ENCODE measurements at places on chromosomes 3 and 15.

DNA sequence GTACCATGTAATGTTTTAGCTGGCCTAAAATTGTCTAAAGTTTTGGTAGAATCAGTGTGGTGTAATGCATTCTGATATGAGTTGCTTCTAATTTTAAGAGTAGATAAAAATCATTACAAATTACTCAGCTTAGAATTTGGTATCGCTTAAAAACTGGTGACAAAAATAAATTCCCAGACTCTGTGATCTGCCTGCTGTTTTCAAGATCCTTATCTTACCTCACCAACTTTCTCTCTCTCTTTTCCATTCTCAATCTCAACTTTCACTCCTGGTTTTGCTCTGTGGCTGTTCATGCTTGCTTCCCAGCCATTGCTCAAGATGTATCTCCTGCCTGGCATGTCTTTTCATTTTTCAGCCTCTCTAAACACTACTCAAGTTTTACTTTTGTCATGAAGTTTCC is 45.7 kb downstream of the TCF12 start:
- no peak for DNase-seq

- DNase-seq = peak; percentile 87
Measured at GRCh38 chr15:69468241-69469121, 15.9 kb downstream of the RPLP1 start.

GRCh38 chr3:10224794-10225665 is 23.2 kb upstream of the TATDN2 start:
- peak; percentile 66 for DNase-seq

DNA sequence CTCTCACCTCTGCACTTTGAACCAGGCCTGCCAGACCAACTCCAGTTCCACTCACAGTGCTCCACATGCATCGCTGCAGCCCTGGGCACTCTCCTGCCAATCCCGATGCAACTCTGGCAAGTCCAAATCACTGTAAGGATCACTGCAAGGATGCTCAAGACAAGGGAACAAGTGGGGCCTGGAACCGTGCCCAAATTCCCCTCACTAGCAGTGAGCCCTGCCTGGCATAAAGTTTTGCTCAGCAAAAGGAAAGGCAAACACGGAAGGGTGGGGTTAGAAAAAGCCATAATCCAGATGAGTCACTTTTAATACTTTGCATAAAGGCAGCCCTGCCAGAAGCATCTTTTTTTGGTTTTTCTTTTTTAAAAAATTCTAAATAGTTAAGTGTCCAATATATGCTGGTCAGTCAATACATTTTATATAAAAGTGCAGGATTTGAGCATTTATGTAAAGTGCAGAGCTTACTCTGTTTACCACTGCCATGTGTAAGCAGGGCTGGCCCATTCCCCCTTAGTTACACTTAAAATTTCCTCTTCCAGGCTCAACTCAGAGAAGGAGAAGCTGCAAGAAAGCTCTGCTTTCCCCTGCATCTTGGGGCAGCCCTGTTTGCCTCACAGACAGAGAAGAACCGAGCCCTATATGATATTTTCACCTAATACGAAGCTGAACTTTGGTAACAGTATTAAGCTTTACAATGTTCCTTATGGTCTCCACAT is 102.2 kb downstream of the CD47 start:
- no peak for DNase-seq

DNA sequence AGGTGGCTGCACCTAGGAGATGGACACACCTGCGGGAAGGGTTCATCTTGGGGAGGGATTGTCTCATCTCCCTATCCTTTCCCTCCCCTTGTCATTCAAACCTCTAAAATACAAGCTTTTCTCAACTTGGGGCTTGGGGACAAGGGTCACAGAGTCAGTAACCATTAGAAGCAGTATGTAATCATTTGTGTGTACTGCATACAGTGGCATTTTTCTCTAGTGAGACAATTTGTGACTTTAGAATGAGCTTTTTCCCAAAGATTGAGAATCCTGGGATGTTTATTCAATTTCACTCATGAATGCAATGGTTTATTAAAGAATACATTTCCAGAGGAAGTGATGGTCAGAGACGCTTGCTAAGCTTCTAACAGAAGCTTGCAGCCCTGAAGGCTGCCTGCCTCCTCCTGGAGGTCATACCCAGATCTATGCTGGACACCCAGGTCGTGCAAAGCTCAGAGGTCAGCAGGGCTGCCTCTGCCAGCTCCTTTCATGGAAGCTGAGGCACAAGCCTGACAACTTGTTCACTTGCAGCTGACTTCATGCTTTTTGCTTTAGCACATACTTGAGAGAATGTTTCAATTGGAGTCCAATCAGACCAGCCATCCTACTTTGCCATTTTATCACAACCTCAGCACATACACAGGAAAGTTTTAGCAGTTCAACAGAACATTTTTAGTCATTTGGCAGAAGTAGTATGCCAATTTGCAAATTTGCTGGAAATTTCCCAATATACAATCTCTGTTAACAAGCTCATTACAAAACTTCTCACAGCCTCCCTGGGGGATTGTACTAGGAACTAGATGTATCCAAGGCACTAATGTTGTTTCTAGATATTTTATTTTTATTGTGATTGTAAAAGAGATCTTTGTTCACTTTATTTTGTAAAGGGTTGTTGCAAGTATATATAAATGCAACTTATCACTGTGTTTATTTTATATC is 25.6 kb upstream of the ALDH1L1 start:
- no peak for DNase-seq

DNA sequence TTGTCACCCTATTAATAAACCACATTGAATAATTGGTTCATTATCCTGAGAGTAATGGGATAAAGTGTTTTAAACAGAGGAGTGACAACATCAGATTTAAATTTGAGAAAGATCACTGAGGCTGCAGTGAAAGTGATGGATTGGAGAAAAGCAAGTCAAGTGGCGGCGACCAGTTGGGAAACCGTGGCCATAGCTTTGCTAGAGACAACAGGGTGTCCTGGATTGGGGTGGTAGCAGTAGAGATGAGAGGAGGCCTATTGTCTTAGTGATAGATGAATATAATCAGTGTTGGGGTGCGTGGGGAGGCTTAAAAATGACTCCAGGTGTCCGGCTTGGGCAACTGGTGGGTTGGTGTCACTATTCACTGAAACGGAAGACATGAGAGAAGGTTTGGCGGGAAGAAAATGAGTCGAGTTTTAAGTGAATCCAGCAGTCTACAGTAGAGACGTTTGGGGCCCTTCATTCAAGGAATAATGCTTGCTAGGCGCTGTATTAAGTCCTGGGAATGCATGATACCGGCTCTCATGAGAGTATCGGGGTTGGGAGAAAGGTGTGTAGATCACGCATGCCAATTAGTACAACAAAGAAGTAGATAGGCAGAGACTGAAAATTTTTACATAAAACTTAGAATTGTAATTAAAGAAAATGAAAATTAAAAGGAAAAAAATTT is 819 bp downstream of the NEK4 start:
- no peak for DNase-seq

DNA sequence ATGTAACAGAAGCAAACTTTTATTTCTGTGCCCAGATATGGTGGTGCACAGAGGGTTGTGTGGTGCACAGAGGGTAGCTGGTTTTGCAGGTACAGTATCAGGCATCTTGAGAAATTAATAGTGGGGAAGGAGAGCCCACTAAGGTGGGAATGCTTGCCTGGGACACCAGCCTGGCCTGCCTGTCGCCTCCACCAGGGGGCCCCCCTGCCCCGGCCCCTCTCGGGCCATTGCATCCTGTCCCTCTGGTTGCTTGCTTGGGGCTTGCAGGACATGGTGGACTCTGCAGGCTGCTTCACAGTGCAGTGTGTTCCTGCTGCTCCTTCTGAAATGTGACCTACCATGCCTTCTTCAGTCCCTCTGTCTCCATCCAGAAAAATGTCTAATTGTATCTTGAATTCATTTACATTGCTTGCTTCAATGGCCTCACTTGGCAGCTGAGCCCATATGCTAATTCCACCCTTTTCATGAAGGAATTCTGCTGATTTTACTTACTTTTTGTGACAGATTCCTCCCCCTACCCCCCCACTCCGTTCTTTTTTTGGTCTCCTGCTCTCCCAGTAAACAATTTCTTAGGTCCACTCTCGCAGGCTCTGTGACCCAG is 73.6 kb downstream of the EEFSEC start:
- DNase-seq = peak; percentile 25

GRCh38 chr3:67384760-67385397 is 269.5 kb downstream of the SUCLG2 start:
- peak; percentile 65 for DNase-seq

DNA sequence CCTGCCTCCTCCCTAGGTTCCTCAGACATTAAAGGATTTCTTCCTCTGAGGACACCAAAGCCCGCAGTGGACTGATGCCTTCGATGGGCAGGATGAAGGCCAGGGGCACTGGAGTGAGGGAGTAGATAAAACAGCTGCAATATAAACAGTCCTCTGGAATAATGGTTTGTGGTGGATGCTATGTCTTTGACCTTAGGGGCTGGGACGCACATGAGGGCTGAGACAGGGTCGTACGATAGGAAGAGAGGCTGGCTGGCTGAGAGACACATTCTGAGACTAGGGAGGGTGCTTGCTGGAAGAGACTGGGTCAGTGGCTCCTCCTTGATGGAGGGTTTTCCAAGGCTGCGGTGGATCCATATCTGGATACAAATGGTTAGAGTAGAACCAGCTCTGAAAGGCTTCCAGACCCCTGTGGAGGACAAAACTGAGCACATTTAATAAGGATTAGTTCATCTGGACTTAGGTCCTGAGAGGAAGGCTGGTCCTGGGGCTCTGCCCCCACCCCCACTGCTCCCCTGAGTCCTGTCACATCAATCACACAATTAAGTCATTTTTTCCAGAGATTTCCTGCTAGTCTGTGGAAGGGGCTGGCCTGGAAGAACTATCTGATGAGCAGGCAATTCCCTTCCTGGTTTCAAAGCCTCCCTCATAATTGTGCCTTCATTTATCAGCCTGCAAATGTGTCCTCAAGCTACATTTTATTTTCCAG is 15.8 kb downstream of the TBC1D21 start:
- no peak for DNase-seq

Data from naive thymus-derived CD8-positive, alpha-beta T cell (primary cell).